MG63 (cell line): ENCODE measurements at places on chromosomes 1 and 21. TPM values are rescaled to one million over a fixed set of nuclear protein-coding genes. Genes with fewer than 3 reads are reported as not detected.

Gene PDC
- not detected in 2 replicates for total RNA-seq

Gene PLA2G2A
- total RNA-seq, result not detected in 2 replicates

Gene TPTE
- not detected in 2 replicates for total RNA-seq

DNA sequence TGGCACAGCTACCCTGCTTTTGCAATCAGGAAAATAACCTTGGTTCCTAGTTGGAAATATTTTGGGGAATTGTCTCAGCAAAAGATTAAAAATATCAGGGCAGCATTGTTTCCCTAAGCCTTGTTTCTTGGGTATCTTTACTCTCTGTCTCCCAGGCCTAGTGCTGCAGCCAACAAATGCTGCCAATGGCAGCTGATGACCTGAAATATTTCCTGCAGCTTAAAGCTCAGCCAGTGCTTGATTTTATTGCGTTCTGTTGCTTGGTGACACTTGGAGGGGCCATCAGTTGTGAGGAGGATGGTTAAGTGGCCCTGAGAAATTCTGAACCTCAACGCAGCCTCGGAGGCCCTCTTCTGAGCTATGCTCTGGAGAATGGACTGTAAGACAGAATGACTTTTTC, 59.4 kb upstream of the B3GALT5 start:
- no peak for DNase-seq

GRCh38 chr1:2275796-2276536, 47.8 kb downstream of the SKI start:
- DNase-seq, result no peak

Gene FOXO6
- not detected in 2 replicates for total RNA-seq

DNA sequence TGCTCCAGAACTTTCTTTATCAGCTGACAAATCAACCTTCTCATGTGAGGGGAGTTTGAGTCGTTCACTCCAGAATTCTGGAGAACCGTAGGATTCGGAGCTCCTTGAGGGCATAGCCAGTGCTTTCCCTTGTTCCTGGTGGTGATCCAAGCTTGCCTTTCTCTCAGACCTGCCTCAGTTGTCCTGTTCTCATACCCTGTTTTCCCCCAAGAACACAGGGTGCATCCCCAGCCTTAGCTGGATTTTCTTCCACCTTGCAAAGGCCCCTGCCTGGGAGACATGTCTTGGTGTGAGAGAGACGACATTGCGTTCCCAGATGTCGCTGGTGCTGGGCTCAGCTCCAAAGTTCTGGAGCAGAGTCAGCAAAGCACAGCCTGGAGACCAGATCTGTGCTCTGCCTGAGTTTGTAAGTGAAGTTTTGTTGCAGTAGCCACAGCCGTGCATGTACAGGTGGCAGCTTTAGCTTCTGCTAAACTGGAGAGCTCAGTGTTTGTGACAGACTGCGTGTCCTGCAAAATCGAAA, 40.0 kb downstream of the ABCG1 start:
- no peak for DNase-seq

DNA sequence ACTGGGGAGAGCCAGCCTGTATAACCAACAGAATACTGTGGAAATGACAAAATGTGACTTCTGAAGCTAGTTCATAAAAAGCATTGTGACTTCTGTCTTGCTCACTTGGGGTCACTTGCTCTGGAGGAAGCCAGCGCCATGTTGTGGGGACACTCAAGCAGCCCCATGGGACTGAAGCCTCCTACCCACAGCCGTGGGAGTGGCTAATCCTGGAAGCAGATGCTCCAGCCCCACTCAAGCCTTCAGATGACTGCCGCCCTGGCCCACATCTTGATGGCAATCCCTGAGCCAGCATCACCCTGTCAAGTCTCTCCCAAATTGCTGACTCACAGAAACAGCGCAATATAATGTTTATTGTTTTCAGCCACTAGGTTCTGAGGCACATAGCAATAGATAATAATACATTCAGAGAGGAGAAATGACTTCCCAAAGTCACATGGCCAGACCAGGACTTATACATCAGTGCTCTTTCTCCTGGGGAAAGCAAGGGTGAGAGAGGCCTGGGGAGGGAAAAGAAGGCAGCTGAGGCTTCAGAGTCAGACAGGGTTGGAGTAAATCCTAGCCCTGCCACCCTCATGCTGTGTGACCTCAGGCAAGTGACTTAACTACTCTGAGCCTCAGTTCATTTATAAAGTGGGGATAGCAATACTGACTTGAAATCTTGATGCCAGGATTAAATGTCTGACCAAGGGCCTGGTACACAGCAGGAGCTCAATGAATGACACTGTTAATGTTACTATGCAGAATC, 5.0 kb upstream of the TNFRSF8 start:
- no peak for DNase-seq

- no peak for DNase-seq
Measured at GRCh38 chr1:217674028-217674729, 43.0 kb downstream of the SPATA17 start.

- DNase-seq, result no peak
Measured at GRCh38 chr1:197463142-197463541, 195.1 kb downstream of the CRB1 start.

Gene C1QTNF12
- 0.26 TPM in 1 of 2 replicates, not detected in the other for total RNA-seq

Gene MAP10
- total RNA-seq, result 1.9 and 3.2 TPM in 2 replicates

DNA sequence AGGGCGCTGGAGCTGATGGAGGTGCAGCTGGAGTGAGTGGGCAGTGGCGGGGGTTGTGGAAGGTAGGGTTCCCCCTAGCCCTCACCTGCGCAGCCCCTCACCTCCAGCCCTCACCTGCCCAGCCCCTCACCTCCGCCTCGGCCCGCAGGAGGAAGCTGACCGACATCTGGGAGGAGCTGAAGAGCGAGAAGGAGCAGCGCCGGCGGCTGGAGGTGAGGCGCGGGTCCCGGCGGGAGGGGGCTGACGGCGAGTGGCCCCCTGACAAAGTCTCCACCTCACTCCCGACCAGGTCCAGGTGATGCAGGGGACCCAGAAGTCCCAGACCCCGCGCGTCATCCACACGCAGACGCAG, 2.7 kb downstream of the EVA1B start:
- no peak for DNase-seq

DNA sequence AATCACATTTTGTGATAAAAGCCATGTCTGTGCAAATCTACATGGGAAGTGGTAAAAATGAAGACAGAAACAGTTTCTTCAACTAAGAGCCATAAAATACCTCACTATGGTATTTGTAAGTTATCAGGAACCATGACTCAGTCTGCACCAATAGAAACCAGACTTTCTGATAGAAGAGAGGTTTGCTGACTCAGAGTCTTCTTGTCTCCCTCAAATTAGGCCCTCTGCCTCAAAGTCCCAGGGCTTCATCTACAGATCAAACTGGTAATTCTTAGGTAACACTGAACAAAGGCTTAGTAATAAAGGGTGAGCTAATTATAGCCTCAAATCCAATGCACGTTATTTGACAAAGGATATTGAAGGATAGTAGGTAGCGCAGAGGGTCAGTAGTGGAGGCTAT, 30.9 kb upstream of the SSX2IP start:
- DNase-seq, result no peak

Gene CHIA
- not detected in 2 replicates for total RNA-seq

Gene IVL
- not detected in 2 replicates for total RNA-seq

Gene S1PR1
- total RNA-seq, result 0.30 TPM in 1 of 2 replicates, not detected in the other
